ENCODE measurements at places on chromosomes 7 and 10. TPM values are rescaled to one million over a fixed set of nuclear protein-coding genes. Genes with fewer than 3 reads are reported as not detected.

WAC gene
- 67.3 TPM for total RNA-seq

SLC26A3 gene
- not detected for total RNA-seq

TAS2R5 gene
- total RNA-seq, result not detected

CYP3A5 gene
- not detected for total RNA-seq

UTF1 gene
- not detected for total RNA-seq

GRCh38 chr7:122311050-122311700, 6.6 kb upstream of the FEZF1 start:
- no peak for DNase-seq

Data from GM23248 (cell line).